ENCODE measurements at places on chromosomes 1 and 21. TPM values are rescaled to one million over a fixed set of nuclear protein-coding genes. Genes with fewer than 3 reads are reported as not detected.

DNA sequence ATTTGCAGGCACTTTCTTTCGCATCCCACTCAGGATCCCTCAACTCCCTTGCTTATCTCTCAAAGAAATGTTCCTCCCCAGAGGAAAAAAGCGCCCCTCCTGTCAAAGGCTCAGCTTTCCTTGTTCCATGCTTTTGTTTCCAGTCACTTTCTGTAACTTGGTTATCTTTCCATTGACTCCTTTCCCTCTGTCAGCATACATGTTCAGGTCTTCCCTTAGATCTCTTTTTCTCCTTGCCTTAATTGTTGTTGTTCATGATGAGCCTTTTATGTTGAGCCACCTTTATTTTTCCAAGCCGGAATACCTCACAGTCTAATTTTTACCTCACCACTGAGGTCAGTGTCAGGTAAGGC lies 46.5 kb upstream of the PODN start:
- no peak for DNase-seq

Gene DIO1
- not detected for total RNA-seq

Gene NGF
- 1.0 TPM for total RNA-seq

Gene DNASE2B
- 21.7 TPM for total RNA-seq

- peak; percentile 54 for DNase-seq
Measured at GRCh38 chr1:54866801-54867716, 19.9 kb downstream of the DHCR24 start.

GRCh38 chr1:15106608-15107007 lies 46.9 kb upstream of the TMEM51 start:
- no peak for DNase-seq

GRCh38 chr21:9767592-9768375 lies 753.6 kb upstream of the TPTE start:
- no peak for DNase-seq

DNA sequence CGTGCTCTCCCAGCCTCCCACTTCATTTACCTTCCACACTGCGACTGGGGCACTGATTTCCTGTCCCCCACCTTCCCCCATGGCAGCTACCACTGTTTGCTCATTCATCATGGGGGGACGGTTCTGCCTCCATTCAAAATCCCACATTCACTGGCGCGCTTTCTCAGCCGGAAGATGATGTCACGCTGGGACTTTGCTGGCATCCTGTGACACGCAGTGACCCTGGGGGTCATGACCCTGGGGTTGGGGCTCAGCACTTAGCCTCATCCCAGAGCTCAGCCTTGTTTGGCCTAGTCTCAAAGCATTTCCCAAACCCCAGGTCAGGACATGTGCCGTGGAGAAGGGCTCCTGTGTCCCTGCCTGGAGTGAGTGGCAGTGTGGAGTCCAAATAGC lies 582 bp upstream of the KCNAB2 start:
- no peak for DNase-seq

Gene ATP1A1
- total RNA-seq, result 628 TPM

Gene CFHR5
- not detected for total RNA-seq

GRCh38 chr1:223803211-223803610 lies 42.5 kb downstream of the TP53BP2 start:
- no peak for DNase-seq

Gene NUAK2
- 8.8 TPM for total RNA-seq

- no peak for DNase-seq
Measured at GRCh38 chr1:48492392-48492791, 20.4 kb upstream of the SPATA6 start.

GRCh38 chr21:39633770-39634181 lies 21.0 kb downstream of the B3GALT5 start:
- no peak for DNase-seq

- DNase-seq, result no peak
Measured at GRCh38 chr1:43666608-43667007, 16.7 kb downstream of the KDM4A start.

GRCh38 chr1:4006676-4007374 lies 106.8 kb upstream of the C1orf174 start:
- no peak for DNase-seq

GRCh38 chr21:42542196-42542595 lies 28.5 kb downstream of the SLC37A1 start:
- peak; percentile 49 for DNase-seq

- no peak for DNase-seq
Measured at GRCh38 chr21:32728456-32728839, 635 bp upstream of the SYNJ1 start.

DNA sequence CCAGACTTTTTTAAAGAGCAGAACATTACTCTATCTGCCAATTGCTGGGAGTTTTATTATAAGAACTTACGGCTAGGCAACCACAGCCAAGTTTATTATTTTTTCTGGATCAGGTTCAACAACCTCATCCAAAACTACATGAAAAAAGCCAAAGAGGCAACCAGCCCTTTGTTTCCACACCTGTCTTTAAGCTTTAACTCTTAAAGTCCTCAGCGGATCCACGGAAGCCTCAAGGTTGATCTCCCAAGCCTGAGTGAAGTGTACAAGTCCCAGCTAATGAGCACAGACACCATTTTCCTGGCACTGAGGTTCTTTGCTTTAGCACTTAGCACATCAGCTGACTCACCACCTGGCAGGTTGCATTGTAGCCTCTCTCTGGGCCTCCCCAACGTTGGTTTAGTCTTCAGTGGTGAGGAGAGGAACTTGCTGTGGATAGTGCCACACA lies 143.1 kb downstream of the TGFBR3 start:
- DNase-seq, result no peak

Gene AMY2B
- total RNA-seq, result 25.4 TPM

DNA sequence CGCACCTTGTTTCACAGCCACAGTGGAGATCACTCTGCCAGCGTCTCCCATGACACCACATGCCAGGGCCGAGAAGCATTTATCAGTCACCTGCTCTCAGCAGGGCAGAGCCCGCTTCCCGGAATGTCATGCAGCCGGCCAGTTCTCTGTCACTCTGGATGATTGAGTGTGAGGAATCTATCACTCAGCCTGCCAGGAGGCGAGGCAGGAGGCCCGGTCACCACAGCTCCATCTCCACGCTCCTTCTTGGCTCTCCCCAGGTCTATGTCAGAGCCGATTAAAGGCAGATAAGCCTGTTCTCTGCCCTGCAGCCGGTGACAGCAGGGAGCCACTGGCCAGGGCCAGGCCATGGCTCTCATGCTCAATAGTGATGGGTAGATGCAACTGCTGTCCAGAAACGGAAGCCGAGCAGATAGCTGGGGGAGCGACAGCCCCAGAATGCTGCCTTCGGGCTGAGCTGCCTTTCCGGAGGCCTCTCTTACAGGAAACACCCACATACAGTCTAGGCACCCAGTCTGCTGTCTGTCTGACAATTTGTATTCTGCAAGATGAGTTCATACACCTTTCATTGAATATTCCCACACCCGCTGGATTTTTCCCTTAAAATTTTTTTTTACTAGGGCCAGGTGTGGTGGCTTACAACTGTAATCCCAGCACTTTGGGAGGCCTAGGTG lies 64.1 kb downstream of the ACTL8 start:
- DNase-seq, result peak; percentile 29

Gene SLC25A34
- total RNA-seq, result 3.0 TPM
